ENCODE measurements at places on chromosomes 12 and 14. TPM values are rescaled to one million over a fixed set of nuclear protein-coding genes. Genes with fewer than 3 reads are reported as not detected.

- no peak overlapping the region for H3K27ac ChIP-seq
- no peaks in the 10 kb centered on the region for H3K4me1 ChIP-seq
- H3K27me3 ChIP-seq, result no peaks in the 10 kb centered on the region
- no peak for DNase-seq
- peaks cover 3% of the 10 kb centered on the region for H3K36me3 ChIP-seq
Observed at GRCh38 chr12:78179346-78179745, 348.7 kb downstream of the NAV3 start.

DNA sequence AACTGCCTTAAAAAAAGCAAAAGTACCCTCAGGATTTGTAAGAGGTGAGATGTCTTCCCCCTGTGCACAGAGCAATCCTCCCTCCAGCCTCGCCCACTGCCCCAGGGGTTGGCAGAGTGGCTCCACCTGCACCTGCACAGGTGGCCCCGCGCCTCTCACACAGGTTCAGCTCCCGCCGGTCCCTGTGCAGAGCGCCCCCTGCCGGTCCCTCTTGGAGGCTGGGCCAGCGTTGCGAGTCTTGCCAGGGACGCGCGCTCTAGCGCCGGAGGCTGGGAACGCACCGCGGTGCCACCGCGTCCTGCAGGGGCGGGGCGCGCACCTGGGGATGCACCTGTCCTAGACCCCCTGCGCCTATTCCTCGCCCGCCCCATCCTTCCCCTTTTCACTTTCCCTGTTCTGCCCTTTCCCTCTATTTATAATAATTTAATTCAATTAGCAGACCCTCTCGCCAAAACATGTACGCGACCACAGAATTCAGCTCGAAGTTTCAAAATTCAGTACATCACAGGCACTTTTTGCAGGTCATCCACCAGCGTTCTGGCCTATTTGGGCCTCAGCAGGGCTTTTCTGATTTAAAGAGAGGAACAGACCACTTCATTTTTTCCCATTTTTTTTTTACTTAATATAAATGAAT is 618.6 kb downstream of the AACS start:
- no peak overlapping the region for H3K27ac ChIP-seq
- H3K4me1 ChIP-seq, result no peaks in the 10 kb centered on the region
- DNase-seq, result no peak
- no peaks in the 10 kb centered on the region for H3K36me3 ChIP-seq
- H3K4me3 ChIP-seq, result no peak overlapping the region

- H3K27me3 ChIP-seq, result peaks cover 16% of the 10 kb centered on the region
- H3K27ac ChIP-seq, result no peak overlapping the region
- no peak for DNase-seq
Observed at GRCh38 chr12:4974217-4974616, 64.5 kb downstream of the KCNA1 start.

DNA sequence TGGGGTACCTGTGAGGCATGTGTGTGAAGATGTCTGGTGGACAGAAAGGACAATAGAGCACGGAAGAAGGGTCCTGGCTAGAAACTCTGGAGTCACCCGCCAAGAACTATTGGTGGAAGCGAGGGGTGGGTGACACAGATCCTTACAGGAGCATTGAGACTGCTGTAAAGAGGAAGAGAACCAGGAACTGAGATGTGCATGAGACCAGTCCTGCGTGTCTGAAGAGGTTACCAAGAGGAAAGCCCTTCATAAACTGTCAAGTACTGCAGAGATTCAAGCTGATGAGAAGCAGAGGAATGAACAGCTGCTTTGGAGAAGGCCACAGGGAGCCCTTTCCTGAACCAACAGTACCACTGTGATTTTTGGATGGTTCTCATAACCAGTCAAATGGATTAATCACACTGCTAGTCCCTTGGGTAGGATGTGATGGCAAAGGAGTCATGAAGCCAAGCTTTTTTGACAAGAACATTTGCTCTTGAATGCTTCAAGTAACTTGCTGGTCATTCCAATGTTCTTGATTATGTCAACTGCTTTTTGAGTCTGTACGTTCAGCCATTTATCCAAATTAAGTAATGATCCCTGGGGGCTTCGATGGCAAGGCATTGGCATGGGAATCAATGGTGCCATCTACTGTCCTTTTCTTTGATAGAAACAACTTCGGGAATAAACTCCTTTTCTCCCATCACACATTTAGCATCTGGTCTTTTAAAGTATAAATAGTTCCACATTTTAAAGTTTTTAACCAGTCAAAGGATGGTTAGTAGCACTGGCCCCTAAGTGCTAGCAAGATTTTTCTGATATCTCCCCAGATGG is 42.9 kb downstream of the GPR135 start:
- peaks cover 29% of the 10 kb centered on the region for H3K4me1 ChIP-seq
- no peak overlapping the region for H3K4me3 ChIP-seq
- DNase-seq, result no peak
- no peak overlapping the region for H3K27ac ChIP-seq
- H3K36me3 ChIP-seq, result no peaks in the 10 kb centered on the region

GRCh38 chr14:95341564-95341963 is 21.9 kb upstream of the CLMN start:
- H3K27ac ChIP-seq, result no peak overlapping the region
- no peaks in the 10 kb centered on the region for H3K36me3 ChIP-seq
- H3K4me1 ChIP-seq, result no peaks in the 10 kb centered on the region
- DNase-seq, result no peak
- no peak overlapping the region for H3K4me3 ChIP-seq
- H3K27me3 ChIP-seq, result no peaks in the 10 kb centered on the region

GRCh38 chr14:105918496-105919262 is 392.3 kb downstream of the TMEM121 start:
- H3K4me1 ChIP-seq, result no peaks in the 10 kb centered on the region
- H3K27me3 ChIP-seq, result no peaks in the 10 kb centered on the region
- H3K36me3 ChIP-seq, result no peaks in the 10 kb centered on the region
- peak overlapping the region; percentile 13 for H3K4me3 ChIP-seq
- peak overlapping the region; percentile 30 for H3K27ac ChIP-seq

DNA sequence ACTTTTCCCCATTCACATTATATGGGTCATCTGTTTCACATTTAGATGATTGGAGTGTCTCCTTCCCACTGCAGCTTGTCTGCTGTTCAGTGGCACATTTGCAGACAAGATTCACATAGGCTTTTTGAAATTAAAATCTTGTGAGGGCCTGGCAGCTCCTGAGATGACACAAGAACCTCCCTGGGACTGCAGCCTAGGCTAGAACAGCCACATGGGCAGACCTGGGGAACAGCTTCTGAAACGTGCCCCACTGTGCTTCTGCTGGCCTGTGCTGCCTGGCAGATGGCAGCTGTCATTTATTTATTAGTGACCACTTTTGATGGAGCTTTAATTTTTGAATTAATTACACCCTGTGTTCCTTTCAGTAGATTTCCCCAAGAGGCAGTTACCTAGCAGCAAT is 137.4 kb downstream of the GRIP1 start:
- H3K27me3 ChIP-seq, result no peaks in the 10 kb centered on the region
- no peak overlapping the region for H3K27ac ChIP-seq
- H3K4me1 ChIP-seq, result no peaks in the 10 kb centered on the region
- no peaks in the 10 kb centered on the region for H3K36me3 ChIP-seq

DNA sequence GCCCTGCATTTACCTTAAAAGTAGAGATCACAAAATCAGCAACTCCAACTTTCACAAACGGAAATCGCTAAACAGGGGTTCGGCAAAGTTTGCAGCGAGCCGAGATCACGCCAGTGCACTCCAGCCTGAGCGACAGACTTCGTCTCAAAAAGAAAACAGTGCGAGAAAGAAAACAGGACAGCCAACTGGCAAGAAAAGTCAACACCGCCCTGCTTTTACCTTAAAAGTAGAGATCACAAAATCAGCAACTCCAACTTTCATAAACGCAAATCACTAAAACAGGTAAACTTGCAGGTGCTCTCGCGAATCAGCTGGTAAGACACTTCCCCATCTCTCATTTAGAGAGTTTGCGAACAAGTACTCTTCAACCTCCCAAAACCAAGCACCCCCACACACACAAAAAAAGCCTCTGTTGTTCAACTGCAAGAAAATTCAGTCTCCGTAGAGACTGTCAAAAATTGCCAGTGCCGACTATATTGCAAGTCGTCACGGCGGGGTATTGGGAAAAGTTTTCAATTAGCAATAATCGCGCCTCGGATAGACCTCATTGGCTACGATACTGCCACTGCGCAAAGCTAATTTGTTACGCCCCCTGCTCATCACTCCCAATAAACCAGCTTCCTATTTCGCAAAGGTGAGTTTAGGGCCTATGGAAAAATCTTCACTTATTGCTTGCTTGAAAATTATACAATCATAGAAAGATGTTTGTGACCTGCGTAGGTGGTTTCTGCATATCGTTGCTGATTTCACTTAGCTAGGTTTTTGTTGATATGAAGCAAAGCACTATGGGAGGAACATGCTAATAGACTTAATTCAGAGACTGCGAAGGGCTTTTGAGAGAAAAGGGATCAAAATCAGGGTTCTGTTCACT is at the start of gene RNU4-1:
Gene RNU4-1, minus strand, starts transcription at position 577 of the 871 bp plus-strand sequence.
- H3K4me1 ChIP-seq, result peaks cover 5% of the 10 kb centered on the region
- H3K27ac ChIP-seq, result peak within 1 kb of the TSS; percentile 97
- peak; percentile 77 for DNase-seq
- H3K36me3 ChIP-seq, result no peaks in the 10 kb centered on the region
- peak within 1 kb of the TSS; percentile 55 for H3K4me3 ChIP-seq

TMEM30B gene
- 0.46 TPM for total RNA-seq

PLEKHH1 gene
- 5.8 TPM for total RNA-seq

PPP1R1A gene
- total RNA-seq, result not detected

NUP107 gene
- total RNA-seq, result 53.4 TPM

GSG1 gene
- total RNA-seq, result not detected

All from spleen (tissue), 13 donors.